CD4-positive, alpha-beta T cell treated with Interleukin-17A for 1 hour (primary cell): ENCODE measurements at places on chromosomes 13 and 19.

GRCh38 chr13:40982772-40983171, 36.3 kb downstream of the ELF1 start:
- DNase-seq, result peak; percentile 92

DNA sequence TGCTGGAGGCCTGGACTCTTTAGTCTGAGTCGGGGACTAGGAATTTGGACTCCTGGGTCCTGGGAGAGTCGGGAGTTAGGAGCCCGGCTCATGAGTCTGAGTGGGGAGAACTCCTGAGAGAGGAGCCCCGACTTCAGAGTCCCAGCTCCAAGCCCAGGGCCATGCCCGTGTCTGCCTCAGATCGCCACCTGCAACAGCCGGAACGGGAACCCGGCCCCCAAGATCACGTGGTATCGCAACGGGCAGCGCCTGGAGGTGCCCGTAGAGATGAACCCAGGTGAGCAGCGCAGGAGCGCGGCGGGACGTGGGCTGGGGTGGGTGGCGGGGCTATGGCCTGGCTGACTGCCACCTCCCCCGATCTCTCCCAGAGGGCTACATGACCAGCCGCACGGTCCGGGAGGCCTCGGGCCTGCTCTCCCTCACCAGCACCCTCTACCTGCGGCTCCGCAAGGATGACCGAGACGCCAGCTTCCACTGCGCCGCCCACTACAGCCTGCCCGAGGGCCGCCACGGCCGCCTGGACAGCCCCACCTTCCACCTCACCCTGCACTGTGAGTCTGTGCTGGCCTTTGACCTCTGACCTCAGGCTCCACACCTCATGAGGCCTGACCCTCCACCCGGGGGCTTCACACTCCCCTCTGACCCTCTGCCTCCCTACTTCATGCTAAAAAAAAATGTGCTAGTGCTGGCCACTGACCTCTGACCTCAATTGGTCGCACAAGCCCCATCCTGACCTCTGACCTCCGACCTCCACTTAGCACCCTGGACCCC, 4.4 kb downstream of the BCAM start:
- no peak for DNase-seq

DNA sequence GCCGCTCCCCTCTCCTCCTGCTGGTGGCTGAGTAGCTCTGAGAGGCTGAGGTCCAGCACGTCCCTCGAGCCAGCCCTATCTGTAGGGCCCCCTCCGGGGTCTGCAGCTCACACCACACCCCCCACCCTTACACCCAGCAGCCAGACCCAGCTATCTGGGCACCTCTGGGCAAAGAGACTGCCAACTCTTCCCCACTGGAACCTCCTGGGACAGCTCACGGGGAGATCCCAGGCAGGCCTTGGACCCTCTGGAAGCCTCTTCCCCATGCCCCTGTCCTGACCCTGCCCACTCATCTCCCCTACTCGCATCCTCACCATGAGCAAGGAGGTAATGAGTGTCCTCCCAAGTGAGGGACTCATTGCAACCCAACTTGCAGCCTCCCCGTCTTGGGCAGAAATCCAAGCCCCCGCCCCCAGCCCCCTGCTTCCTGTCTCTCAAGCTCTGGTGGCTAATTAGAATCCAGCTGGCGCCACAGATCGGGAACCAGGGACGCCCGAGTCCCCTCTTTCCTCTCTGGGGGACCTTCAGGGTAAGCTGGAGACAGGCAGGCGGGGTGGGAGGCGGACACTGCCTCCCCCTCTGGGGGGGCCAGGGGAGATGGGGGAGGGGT, 22.1 kb downstream of the ADGRL1 start:
- DNase-seq, result no peak

DNA sequence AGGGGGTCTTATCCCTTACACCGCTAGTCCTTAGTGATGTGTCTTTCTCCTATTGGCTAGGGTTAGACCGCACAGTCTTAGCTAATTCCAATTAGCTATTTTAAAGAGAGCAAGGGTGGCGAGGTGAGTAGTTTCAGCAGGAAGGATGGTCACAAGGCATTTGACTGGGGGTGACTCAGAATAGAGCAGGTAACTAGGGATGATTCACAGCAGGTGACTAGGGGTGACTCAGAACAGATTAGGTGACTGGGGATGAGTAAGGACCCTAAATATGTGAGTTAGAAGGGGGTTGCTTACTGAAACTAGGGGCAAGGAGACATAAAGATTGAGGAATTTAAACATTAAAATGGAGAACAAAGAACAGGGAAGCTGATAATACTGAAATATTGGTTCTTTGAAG, 64.3 kb downstream of the ZNF66 start:
- DNase-seq, result no peak

DNA sequence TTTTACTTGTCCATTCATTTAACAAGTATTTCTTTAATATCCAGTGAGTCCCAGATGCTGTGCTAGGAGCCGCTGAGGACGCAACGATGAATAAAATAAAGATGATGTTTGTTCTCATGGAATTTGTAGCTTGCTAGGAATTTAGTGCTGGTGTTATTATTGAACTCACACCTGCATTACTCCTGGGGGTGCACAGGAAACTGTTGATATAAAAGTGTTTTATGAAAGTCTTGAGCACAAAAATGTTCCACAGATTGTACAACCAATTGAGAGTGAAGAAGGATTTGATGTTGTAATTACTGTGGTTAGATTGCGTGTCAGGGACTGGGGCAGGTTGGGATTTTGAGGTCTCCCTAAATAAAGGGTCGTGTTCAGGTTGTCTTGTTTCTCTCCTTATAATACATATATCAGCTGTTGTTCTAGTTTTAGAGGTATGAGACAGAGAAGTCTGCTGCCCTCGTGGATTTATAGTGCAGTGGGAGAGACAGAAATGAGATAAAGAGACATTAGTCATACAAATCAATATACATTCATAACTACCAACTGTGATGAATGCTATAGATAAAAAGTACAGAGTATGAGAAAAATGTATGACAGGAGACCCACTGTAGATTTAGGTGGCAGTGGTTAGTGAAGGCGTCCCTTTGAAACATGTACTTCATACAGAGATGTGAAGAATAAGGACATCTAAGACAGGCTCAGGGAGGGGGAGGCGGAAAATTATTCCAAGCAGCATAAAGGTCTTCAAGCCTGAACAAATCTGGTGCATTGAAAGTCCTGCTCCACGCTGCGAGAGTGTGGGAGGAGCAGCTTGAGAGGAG, 11.3 kb downstream of the CACNG6 start:
- DNase-seq, result no peak

DNA sequence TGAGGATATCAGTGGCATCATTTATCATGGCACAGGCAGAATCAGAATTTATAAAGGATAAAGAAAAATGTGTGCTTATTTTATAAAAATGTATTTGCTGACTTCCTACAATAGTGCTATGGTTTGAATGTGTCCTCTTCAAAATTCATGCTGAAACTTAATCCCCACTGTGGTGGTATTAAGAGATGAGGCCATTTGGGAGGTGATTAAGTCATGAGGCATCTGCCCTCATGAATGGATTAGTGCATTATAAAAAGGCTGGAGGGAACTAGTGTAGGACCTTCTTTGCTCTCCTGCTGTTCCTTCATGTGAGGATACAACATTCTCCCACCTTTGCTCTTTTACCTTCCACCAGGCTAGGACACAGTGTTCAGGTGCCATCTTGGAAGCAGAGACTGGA, 212.8 kb downstream of the RFC3 start:
- no peak for DNase-seq

DNA sequence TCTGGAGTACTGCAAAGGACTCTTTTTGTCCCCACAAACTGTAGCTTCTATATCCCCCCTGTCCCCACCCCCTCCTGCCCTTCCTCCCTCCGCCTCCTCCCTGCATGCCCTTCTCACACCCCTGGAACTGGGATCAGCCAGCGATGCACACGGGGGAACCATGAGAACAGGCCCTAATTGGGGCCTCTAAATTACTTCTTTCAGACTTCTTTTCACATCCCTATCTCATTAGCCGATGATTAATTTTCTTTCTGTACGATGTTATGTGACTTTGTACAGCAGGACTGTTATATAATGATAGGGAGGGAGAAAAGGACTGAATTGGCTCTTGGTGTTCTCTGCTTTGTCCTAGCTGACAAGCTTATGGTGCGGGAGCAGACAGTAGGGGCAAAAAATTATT, 347.5 kb downstream of the DNAJC15 start:
- no peak for DNase-seq

DNA sequence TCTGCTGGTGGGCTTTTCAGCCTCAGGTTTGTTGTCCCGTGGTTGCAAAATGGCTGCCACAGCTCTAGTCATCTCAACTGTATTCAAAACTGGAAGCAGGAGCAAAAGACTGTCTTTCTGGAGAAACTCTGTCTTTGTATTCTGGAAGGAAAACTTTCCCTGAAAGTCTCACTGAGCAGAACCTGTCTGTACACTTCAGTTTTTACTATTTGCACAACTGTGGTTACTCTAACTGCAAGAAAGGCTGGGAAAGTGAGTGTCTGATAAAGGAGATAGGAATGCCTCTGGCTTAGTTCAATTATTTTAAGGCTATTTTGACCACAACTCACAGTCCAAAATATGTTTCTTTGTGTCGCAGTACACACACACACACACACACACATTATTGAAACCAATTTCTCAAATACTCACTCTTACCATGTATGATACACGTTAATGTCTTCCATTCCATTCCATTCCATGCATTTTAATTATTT, 49.7 kb upstream of the EHD2 start:
- DNase-seq, result no peak

DNA sequence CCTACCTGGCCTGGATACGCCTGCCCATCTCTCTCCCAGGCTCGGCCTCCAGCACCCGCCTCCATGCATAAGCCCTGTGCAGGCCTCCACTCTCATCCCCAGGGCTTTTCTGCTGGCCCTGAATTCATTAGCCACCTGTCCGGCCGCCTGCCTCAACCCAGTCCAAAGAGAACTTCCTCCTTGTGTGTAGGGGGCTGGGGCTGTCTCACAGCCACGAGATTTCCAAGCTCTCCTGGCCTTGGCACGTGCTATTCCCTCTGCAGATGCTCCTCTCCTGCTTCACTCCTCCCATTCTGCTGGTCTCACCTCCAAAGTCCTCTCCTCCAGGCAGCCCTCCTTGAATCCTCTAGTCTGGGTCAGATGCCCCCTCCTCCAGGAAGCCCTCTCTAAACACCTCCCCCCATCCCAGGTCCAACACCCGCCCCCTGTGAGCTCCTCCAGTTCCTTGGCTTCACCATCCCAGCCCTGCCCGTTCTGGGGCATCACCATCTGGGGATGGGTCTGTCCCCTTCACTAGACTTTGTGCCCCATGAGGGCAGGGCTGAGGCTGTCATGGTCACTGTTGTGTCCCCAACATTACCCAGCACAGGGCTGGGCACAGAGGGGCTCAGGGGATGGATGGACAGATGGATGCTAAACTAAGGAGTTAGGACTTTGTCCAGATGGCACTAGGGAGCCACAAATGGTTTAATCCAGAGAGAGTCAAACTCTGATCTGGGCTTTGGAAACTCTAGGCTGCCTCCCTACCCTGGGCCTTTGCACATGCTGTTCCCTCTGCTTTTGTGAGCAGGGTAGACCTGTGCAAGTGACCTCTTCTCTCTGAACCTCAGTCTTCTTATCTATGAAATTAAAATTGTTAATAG, 14.8 kb downstream of the MEIS3 start:
- no peak for DNase-seq

DNA sequence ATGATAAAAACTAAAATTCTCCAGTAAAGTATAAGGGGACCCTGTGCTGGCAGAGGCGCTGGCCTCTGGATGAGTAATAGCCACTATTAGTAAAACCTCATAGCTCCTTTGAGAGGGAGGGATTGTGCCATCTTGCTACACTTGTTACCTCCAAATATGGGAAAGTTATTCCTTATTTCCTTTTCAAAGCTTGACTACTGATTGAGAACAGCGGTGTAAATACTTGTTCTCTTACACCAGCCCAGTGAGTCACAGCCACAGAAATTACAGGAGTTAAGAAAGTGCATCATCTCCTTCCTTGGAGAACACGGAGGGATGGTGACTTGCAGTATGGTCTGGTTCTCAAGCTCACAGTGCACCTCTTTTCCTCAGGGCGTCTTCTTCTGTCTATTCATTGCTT, 379.0 kb downstream of the EFNB2 start:
- no peak for DNase-seq

DNA sequence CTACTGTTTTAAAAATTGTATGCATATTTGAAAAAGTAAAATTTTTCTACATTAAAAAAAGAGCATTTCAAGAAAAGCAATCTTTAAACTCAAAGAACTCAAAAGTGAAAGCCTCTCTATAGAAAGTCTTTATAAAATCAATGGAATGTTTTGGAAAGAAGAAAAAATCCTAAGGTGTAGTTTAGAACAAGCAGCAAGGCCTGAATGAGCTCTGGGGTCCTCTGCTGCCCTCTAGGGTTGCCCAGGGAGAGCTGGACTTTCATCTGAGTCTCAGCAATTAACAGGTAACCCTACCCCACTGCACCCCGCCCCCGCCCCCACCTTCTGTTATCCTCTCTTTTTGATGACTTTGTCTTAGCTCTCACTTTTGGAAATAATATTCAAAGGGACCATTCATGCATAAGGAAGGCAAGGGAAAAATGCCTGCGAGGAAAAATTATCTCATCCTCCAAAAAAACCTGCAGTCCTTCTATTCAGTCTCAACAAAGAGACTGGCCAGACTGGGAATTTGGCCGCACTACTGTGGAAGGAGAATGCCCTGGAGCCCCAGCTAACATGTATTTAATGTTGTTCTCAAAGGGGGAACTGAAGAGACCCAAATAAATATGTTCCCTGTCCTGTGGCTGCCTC, 24.1 kb downstream of the SLC25A30 start:
- peak; percentile 50 for DNase-seq

DNA sequence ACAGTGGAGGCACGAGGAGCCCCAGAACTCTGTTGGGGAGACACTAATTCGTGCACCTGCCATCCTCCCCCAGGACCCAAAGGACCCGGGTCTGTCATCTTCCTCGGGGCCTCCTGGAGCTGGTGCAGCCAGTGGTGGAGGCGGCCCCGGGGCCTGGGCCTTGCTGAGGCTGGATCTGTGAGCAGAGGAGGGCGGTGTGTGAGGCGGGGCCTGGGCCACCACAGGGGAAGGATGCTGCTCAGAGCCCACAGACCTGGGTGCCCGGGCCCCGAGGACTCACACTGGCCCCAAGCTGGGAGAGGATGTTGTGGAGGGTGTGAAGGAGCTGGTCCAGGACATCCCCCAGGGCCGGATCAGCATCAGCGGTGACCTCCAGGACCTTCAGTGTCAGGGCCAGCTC, 8.3 kb downstream of the IFNL3 start:
- peak; percentile 36 for DNase-seq

DNA sequence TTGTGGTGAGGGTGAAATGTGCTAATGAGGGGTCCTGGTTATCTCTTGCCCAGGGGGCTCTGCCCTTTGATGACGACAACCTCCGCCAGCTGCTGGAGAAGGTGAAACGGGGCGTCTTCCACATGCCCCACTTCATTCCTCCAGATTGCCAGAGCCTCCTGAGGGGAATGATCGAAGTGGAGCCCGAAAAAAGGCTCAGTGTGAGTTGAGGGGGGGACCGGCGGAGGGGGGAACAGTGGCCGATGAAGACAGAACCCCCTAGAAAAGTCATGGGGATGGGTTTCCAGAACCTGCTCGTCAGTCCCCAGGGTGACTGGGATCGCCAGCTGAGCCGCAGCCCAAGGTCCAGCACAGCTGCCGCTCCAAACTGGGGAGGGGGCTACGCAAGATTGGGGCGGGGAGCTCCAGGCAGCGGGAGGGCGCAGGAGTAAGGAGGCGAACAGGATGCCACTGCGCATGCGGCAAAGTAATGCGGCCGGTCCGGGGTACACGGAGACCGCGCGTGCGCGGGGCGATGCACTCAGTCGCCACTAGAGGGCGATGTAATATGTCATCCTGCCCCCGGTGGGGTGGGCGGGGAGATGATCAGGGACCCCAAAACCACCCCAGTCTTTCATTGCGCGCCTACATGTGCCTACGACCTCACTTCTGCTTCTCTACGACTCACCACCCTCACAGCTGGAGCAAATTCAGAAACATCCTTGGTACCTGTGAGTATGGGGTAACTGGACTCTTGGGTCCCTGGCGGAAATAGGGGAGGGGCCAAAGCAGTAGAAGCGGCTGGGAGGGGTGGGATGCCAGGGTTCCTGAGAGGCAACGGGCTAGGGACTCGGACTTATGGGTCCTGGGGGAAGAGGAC, 17.9 kb downstream of the BRSK1 start:
- peak; percentile 93 for DNase-seq
